ENCODE measurements at places on chromosomes 5 and 9.

DNA sequence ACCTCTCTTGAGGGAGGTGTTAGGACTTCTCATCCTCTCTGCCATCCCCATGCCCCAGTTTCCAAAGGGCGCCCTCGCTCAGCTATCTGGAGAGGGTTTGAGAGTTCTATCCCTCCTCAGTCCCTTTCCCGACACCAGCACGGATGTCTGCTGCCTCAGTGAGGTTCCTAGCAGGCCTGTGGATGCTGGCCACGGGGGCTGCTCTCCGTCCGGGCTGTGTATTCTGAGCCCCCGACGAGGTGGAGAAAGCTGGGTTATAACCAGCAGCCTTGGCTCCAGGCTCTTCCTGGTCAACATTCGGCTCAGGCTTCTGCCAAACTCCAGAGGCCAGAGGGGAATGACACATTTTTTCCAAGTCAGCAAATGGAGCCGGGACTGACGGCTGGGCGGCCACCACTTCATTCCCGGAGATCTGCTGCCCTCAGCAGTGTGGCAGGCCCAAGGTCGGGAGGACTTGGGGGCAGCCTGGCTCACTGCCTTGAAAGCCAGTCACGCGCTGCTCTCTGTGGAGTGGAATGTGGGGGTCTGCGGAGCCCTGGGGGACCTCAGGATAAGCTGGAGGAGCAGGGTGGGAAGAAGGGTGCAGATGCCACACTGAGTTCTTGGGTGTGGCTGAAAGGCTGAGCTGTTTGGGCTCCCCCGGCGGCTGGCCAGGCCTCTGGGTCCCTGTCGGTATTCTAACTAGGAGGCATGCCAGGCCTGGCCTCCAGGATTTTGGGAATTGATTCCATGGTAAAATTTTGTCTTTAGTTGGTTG lies 27.4 kb downstream of the PTPA start:
- peak; percentile 56 for DNase-seq

GRCh38 chr5:141359790-141360426 lies at the start of gene PCDHGB2:
Gene PCDHGB2, plus strand, starts transcription at chr5:141359994. Its CDS starts 142 bp downstream, at chr5:141360136.
- peak; percentile 41 for DNase-seq

DNA sequence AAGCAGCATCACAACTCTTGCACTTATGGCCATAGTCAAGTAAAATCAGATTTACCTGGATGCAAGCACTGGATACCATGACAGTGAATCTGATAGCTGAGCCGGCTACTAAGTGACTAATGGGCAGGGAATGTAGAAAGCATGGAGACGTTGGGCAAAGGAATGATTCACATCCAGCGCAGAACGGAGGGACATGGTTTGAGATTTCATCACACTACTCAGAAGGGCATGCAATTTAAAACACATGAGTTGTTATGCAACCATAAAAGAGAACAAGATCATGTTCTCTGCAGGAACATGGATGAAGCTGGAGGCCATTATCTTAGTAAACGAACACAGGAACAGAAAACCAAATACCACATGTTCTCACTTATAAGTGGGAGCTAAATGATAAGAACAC lies 169.1 kb upstream of the PIK3R1 start:
- peak; percentile 99 for DNase-seq

DNA sequence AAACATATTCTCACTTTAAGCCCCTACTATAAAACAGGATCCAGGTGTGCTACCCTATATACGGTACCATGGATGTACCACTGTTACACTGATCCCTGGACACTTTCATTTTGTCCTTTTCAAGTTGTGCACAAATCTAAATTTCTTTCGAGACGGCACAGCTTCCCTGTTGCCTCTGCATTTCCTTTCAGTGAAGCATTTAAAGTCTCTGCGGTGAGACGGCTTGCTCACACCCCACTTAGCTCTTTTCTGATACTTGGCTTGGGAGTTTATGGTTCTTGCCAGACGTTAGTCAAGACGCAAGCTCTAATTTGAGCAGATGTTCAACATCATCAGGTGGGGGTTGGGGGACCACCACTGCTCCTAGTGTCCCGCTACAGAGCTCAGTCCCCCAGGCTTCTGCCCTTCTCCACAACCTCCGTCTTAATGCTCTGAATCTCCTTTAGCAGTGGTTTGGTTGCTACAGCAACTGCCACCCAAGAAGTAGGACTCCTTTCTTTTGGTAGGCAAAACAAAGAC lies 15.8 kb downstream of the F2RL2 start:
- peak; percentile 77 for DNase-seq

DNA sequence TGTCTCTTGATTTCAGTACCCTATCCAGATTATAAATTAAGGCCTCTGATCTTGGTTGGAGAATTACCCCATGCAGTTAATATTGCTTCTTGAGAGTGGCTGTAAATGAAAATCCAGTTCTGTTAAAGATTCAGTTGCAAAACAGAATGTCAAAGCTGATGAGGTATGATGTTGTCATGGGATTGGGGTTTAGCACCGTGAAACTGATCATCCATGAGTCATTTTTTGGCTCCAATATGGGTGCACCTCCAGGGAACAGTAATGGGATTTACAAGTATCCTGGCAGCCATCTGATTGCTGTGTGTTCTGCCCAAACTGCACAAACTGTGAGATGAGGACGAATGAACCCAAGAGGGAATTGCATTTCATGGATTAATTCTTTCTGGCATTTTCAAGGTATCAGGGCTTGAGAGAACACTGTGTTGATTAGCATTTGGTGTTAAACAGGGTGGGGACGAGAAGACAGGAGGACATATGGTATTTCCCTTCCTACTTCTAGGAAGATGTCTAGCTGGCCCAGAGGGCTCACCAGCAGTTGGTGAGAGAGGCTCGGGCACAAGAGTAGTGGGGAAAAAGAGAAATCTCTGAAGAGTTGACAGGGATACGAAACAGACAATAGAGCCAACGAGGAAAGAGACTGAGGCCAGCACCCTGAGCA lies 214.7 kb downstream of the GAS1 start:
- peak; percentile 95 for DNase-seq

GRCh38 chr9:75974016-75974766 lies 83.7 kb downstream of the PCSK5 start:
- DNase-seq: no peak

GRCh38 chr5:87829217-87829551 lies 416.5 kb upstream of the CCNH start:
- DNase-seq: peak; percentile 55

DNA sequence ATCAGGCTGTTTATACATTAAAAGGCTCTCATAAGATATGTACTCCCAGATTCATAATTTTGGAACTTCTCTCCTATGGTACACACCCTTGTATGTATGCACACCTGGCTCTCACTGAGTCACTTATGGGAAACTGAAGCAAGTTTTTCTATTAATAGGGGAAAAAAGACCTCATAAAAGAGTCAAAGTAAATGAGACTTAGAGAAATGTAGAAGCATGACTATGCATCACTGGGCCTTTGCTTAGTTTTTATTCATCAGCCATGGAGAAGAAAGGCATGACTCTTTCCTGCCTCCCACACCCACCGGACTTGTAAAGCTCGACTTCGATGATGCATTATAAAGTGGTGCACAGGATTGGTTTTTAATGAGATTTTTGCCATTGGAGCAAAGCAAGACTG lies 28.2 kb downstream of the MTAP start:
- no peak for DNase-seq

- no peak for DNase-seq
Observed at GRCh38 chr5:93598091-93599000, 15.3 kb downstream of the NR2F1 start.

GRCh38 chr9:127717766-127718165 lies 1.9 kb downstream of the TTC16 start:
- DNase-seq: no peak

- peak; percentile 32 for DNase-seq
Observed at GRCh38 chr9:88587885-88588649, 53.1 kb downstream of the NXNL2 start.

DNA sequence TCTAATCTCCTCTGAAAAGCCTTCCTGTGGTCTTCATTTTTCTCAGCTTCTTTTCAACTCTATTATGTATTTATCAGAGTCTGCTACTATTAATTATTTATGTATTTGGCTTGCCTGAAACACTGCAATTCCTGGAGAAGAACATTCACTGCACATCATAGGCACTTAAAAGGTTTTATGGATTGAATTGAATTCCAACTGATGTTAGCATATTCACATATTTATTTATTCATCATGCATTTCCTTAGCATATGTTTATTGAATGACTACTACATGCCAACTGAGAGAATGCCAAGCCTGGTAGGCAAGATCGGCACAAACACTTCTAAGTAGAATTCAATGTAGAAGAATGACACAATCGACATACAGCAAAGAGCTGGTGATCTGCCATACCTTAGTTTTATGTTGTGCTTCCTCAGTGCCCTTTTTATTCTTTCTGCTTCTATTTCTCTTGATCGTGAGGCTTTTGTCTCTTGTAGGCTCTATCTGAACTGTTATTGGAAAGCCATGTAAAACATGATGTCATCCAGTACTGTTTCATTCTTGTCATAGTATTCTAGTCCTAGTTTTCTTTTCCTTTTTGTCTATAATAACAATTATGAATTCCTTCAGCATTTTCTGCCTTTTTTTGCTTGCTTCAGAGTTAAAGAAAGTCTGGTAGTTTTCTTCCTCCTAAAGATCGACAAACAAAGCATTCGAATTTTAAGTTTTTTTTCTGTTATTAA lies 454.2 kb downstream of the TLE4 start:
- no peak for DNase-seq

- DNase-seq: no peak
Observed at GRCh38 chr5:154813736-154814135, 36.7 kb downstream of the FAXDC2 start.

- DNase-seq: no peak
Observed at GRCh38 chr9:134291452-134291881, 34.8 kb upstream of the RXRA start.

DNA sequence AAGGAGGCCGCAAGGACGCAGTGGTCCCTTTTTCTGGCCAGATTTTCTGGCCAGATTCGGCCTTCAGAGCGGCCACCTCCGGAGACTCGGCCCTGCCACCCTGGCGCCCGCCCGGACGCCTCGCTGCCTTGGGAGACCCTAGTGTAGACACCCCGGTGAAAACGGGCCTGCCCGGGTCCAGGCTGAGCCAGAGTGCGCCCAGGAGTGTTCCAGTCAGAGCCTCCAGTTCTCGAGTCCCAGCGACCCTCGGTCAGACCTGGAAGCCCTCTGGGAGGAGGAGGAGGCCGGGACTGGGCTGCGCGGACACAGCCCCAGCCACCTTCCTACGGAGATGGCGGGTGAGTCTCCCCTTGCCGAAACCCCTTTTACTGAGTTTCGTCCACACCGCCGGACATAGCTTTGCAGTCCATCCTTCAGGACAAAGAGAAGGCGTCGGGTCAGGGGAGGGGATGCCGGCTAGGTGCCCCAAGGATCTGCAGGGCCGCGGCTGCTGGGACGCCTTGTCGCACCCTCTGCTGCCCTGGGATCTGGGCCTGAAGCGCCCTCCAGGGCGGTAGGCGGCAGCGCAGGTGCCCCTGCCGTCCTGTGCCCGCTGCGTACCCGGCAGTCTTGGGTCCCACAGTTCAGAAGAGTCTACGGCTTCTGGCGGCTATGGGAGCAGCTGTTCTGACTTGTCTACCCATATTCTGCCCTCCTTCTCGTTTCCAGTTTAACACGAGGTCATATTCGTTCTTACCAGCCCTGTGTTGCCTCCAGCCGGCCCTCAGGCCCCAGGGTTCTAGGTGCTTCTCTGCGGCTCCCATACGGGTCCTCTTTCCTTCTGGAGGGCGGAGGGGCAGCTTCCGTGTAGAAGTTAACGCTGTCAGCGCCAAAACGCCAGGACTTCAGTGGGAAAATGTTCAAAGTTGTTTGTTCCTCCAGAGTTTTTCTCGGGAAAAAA lies 1771.7 kb upstream of the CDH9 start:
- no peak for DNase-seq

GRCh38 chr5:135713161-135713915 lies 121.1 kb upstream of the SLC25A48 start:
- peak; percentile 29 for DNase-seq

GRCh38 chr9:83154087-83154736 lies 91.3 kb upstream of the RASEF start:
- peak; percentile 44 for DNase-seq

GRCh38 chr9:69496846-69497450 lies 171.9 kb downstream of the ENTREP1 start:
- DNase-seq: no peak

DNA sequence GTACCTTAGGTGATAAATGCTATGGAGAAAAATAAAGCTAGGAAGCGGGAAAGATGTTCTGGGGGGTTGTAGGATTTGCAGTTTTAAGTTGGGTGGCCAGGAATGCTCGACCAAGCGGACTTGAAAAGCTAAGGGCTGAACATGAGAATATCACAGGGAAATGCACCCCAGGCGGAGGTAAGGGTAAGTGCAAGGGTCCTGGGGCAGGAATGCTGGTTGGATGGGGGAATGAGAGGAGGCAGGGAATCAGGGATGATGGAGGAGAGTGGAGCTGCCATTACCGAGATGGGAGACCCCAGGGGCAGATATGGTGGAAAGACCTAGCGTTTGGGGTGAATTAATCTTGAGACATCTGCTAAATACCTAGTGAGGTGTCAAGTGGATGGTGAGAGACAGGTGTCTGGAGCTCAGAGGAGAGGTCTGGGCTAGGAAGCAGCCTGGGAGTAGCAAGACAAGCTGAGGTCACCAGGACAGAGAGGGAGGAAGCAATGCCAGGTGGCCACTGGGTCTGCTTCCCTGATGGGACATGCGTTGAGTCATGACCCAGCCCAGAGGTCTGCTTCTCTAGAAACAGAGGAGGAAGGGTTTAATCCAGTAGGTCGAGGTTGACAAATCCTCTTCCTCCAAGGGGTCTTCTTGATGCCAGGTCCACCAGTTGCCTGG lies 77.7 kb upstream of the ASS1 start:
- DNase-seq: no peak

DNA sequence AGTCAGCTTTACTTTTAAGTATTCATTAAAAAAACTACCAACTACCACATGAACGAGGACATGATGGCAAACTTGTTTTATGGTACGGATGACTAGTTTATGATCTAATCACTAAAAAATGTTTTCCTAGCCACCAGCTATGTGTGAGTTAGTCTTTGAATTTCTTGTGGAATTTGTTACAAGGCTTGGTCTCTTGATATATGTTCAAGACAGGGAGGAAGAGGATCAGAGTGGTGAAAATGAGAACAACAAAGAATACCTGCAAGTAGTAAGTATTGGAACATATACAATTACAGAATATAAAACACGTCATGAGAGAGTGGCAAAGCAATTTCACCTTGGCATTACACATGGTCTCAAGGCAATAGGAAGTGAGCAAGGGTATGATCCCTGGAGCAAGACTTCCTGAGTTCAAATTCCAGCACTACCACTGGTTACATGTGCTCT lies 548.6 kb upstream of the TLE4 start:
- DNase-seq: peak; percentile 96

GRCh38 chr5:139386050-139386438 lies 2.9 kb upstream of the SLC23A1 start:
- no peak for DNase-seq

- DNase-seq: peak; percentile 36
Observed at GRCh38 chr9:114316605-114317230, 6.2 kb upstream of the ORM1 start.

- no peak for DNase-seq
Observed at GRCh38 chr5:169286572-169287300, 14.2 kb downstream of the SLIT3 start.

GRCh38 chr5:59287884-59288283 lies 605.6 kb downstream of the PDE4D start:
- no peak for DNase-seq

GRCh38 chr5:93637697-93638096 lies 54.7 kb downstream of the NR2F1 start:
- DNase-seq: no peak

Data from fibroblast of upper back skin (primary cell).